ENCODE measurements at places on chromosomes 12 and 14.

DNA sequence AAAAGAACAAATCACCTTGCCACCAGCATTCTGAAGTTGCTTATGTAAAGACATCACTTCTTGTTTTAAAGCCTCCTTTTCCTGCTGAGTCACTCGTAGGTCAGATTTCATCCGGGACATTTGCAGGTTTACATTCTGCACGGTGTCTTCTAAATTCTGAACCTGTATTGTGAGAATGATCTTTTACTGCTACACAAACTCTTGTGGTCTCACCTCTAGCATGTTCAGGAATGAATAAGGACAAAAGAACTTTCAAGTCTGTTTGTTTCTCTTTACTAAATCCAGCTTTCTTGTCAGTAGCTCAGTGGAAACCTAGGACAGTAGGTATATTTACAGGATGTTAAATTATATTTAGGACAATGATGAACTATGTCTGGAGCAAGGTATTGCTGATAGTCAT, 73.5 kb upstream of the SAV1 start:
- DNase-seq, result no peak

GRCh38 chr12:180445-180844, 33.5 kb downstream of the SLC6A12 start:
- DNase-seq, result no peak

GRCh38 chr14:26427097-26427496, 170.7 kb downstream of the NOVA1 start:
- no peak for DNase-seq

GRCh38 chr12:98748463-98748862, 103.4 kb downstream of the APAF1 start:
- no peak for DNase-seq

DNA sequence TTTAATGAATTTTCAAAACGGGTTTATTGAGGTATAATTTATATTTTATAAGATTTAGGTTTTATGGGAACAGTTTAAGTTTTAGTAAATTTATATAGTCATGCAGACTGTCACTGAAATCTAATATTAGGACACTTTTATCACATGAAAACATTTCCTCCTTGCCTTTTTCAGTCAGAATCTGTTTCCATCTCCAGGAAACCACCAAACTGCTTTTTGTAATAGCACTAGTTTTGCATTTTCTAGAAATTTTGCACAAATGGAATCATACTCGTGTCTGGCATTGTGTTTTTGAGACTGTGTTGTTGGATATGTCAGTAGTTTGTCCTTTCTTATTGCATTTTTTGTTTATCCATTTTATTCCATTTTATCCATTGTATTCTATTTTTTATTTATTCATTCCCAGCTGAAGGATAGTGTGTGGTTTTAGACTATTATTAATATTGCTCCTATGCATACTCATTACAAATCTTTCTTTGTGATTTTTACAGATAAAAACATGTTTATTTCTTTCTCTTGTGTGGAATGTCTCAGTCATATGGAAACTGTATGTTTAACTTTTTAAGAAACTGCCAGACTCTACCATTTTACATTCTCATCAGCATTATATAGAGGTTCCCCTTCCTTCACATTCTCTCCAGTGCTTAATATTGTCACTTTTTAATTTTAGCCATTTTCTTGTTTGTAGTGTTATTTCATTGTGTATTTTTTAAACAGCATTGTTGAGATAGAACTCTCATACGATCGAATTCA, 26.5 kb downstream of the PALS1 start:
- no peak for DNase-seq

DNA sequence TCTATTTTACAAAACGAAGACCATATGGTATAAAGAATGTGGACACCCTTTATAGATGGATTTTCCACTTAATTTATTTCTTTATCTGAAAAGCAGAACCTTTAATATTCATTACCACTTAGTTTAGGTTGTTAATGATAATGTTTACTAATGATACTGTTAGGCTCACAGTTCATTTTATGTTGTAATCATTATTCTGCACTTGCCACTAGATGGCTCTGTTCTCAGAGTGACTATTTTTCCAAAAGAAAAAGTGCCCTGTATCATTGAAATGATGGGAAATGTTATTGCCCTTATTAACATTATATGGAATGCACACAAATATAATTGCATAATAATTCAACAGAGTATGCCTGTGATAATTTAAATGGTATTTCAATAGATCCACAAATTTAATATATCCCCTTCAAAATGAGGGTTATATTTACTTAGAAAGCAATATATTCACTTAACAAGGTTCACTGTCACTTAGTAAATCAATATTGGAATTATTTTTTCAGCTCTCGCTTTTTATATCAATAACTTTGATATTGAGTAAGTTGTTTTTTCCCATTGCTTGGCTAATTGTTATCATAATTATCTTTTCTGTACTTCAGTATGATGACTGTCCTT, 95.7 kb downstream of the PDE3A start:
- no peak for DNase-seq

All from stimulated activated CD8-positive, alpha-beta memory T cell treated with anti-CD3 and anti-CD28 coated beads, Interleukin-7, amount 100 ng/mL, for 4 hours (primary cell).